Mammary epithelial cell (primary cell): ENCODE measurements at places on chromosomes 16 and 17.

- no peak for DNase-seq
Observed at GRCh38 chr16:75065149-75065505, 51.5 kb downstream of the LDHD start.

DNA sequence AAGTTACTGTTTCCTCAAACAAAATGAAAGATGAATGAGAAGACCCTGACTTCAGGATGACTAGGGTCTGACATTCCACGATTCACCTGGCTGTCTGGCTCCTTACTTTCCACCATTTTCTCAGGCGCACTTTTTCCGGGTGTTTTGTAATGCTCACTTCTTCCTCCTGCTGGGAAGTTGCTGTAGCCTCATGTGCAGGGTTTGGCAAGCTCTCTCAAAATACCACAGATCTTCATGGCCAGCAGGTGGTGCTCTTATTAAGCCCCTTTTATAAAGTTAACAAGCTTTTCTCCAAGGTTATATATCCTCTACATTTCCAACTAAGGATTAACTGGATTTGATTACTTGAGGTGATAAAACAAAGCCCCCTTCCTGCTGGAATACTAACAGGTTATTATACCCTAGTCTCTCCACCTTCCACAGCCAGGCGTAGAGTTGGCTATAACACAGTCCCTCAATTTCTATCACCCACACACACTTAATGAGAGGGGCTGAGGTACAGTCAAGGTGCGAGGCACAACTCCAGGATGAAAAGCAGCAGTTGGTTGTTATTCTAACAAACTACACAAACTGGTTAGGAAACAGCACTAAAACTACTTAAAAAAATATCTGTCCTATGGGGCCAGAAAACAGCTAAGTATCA, 45.4 kb downstream of the STH start:
- DNase-seq: peak; percentile 74

- DNase-seq: no peak
Observed at GRCh38 chr16:89588413-89589109, 13.0 kb downstream of the CPNE7 start.

GRCh38 chr17:66369830-66370229, 67.4 kb downstream of the PRKCA start:
- DNase-seq: no peak

DNA sequence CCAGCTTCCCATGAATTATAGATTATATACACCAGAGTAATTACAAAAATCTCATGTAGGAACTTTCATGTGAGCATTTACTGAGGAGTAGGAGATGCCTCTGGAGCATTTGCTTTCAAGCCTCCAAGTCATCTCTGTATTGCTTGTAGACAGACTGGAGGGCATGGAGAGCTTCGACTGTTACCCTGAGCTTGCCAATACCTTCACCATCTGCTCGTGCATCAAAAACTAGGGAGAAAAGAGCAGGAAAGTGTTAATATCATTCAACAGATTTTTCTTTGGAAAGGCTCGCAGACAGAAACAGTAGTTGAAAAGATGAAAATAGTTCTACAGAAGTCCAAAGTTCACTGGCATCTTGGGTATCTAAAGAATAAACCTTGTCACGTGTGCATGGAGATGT, 99.0 kb upstream of the AKTIP start:
- no peak for DNase-seq

- no peak for DNase-seq
Observed at GRCh38 chr16:54375071-54375470, 88.5 kb upstream of the IRX3 start.

GRCh38 chr16:67613808-67614207, 31.1 kb upstream of the CARMIL2 start:
- DNase-seq: peak; percentile 3

- DNase-seq: peak; percentile 36
Observed at GRCh38 chr17:35793257-35793656, 2.2 kb downstream of the MMP28 start.

DNA sequence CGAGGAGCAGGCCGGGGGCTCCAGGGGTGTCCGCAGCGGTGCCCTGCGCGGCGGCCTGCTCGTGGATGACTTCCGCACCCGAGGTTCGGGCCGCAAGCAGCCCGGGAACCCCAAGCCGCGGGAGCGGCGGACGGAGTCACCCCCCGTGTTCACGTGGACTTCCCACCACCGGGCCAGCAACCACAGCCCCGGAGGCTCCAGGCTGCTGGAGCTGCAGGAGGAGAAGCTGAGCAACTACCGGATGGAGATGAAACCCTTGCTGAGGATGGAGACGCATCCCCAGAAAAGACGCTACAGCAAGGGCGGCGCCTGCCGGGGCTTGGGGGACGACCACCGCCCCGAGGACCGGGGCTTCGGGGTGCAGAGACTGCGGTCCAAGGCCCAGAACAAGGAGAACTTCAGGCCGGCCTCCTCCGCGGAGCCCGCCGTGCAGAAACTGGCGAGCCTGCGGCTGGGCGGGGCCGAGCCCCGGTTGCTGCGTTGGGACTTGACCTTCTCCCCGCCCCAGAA, 75.8 kb downstream of the KLHDC4 start:
- no peak for DNase-seq

DNA sequence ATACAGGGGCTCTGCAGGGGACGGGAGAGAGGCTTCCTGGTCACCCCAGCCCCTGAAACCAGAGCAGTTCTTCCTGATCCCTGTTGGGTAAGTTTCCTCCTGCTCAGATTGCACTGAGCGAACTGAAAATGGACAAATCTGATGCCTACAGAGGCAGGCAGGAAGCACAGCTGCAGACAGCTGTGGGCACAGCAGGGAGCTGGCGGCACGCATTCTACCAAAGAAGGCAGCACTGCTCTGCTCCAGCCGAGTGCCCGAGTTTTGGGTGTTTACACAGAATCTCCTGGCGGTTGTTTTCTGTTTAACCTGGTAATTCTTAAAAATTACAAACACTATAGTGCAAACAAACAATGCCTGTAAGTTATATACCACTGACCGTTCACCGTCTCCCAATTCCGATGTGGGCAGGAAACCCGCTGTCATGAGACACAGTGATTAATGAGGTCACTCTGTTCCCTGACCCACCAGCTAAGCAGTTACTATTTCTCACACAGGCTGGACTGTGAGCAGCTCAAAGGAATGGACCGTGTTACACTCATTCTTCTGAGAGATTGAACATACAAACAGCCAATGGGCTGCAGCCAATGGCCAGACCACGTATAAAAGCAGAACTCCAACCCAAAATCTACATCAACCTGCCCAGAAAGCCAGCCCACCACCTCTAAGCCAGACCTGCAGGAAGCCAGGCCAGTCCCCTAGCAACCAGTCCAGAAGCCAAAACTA, 25.5 kb downstream of the NSMCE1 start:
- DNase-seq: no peak

DNA sequence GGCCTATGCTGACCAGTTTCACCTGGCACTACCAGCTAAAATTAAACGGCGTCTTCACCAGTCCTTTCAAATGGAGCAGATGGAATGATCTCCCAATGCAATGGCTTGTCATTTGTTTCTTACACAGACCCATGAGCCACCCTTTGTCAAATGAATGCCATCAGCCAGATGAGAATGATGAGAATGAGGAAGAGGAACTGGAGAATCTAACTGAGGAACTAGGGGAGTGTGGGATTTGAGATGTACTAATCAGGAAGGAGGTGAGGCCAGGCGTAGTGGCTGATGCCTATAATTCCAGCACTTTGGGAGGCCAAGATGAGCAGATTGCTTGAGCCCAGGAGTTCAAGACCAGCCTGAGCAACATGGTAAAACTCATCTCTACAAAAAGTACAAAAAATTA, 116.4 kb downstream of the HS3ST3A1 start:
- no peak for DNase-seq

- DNase-seq: no peak
Observed at GRCh38 chr16:56525236-56525635, 5.4 kb upstream of the BBS2 start.

DNA sequence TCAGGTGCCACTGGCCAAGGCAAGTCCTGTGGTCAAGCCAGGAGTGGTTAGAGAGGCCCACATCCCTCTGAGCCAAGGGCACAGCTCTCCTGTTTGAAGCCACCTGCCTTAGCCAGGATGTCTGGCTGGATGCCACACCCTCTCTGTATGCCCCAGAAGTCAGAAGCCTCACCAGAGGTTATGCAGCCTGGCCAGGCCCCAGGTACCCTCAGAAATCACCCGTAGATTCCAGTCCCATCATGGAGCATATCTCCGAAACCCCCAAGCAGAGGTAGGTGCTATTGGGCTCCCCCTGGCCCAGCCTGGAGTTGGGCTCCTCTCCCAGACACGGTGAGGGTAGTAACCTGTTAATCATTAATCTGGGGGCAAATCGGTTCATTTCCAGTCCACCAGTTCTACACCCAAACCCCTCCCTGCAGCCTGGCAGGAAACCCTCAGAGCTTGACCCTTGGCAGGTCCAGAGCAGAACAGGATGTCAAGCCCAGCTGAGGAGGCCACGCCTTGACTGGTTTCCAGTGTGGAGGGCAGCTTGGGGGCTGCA, 60.6 kb upstream of the TMEM97 start:
- DNase-seq: no peak

- peak; percentile 75 for DNase-seq
Observed at GRCh38 chr17:9512323-9513168, 63.1 kb downstream of the STX8 start.

- DNase-seq: peak; percentile 39
Observed at GRCh38 chr17:49434821-49435670, 20.4 kb upstream of the PHB1 start.

DNA sequence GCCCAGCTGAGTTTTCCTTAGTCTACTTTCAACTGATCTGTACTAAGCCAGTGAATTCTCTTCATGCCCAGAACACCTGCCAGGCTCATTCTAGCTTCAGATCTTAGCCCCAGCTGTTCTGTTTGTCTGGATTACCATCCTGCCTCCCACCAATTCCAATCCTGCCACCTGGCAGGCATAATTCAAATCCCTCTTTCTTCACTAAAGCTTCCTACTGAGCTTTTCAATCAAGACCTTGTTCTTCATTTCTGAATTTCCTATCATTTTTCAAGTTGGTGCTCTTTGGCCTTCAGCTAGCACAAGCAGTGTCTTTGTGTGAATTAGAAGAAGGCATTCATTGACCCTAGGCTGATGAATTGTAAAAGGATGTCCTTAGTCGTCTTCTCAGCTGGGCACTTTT, 357.6 kb downstream of the UTP18 start:
- DNase-seq: no peak

- peak; percentile 66 for DNase-seq
Observed at GRCh38 chr17:50689956-50690886, 17.5 kb downstream of the ANKRD40 start.

DNA sequence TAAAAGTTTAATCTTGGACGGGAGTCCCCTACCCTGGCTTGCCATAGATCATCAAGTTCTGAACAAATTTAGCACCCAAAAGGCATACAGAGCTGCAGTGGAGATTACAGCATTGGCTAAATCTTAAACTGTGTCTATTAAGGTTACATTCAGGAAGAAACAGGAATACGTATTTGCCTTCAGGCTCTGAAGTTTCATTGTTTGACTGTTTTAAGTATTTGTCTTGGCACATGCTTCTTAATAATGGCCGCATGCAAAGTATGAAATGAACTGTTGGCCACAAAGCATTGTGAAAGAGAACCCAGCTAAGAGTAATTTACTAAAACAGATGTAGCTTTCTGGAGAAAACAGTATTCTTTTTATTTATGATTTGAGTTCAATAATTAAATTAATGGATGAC, 63.9 kb upstream of the CNEP1R1 start:
- DNase-seq: peak; percentile 55

GRCh38 chr16:13041646-13042290, 140.4 kb downstream of the SHISA9 start:
- DNase-seq: no peak

GRCh38 chr16:77213542-77214106, 14.4 kb downstream of the SYCE1L start:
- DNase-seq: peak; percentile 96

DNA sequence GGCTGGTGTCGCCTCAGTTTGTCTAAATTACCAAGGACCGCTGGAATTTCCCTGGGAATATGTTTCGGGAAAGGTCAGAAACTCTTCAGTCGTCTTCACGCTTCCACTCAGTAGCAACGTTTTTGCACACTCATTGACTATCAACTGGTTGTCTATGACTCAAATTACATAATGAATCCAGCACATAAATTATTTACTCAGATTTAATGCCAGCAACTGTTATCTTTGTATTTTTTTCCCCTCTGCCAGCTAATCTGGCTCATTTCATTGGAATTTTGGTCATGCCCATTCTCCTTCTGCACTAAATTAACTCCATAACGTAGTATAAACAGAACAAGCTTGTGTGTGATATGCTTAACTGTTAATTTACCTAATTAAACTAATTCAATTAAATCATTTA, 372.7 kb upstream of the ZFHX3 start:
- DNase-seq: no peak

GRCh38 chr17:7021993-7022778, 664 bp upstream of the BCL6B start:
- DNase-seq: no peak

- DNase-seq: no peak
Observed at GRCh38 chr17:15078570-15078969, 186.6 kb downstream of the PMP22 start.

- DNase-seq: no peak
Observed at GRCh38 chr17:83178533-83179304, 99.3 kb downstream of the METRNL start.

DNA sequence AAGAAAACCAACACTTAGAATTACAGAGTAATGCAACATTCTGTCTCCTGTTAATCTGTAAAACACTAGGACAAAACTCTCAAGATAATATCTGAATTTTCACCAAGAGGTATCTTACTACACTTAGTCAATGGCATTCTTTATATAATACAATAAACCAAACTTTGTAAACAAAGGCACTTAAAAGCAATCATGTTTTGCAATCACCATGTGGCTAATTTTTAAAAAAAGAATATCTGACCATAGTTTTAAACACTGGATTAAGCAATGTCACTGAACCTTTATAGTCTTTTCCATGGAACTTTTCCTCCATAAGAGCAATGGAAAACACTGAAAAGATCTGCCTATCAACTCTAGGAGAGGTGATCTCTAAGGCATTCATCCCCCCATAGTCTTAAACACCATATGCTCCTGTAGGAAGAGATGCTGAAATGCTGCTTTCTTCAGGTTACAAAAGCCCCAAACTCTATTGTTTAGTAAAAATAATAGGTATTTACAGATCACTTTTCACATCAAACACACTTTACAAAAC, 144.2 kb upstream of the CORO6 start:
- DNase-seq: no peak

- DNase-seq: peak; percentile 74
Observed at GRCh38 chr17:40827746-40828453, 5.5 kb upstream of the KRT10 start.

DNA sequence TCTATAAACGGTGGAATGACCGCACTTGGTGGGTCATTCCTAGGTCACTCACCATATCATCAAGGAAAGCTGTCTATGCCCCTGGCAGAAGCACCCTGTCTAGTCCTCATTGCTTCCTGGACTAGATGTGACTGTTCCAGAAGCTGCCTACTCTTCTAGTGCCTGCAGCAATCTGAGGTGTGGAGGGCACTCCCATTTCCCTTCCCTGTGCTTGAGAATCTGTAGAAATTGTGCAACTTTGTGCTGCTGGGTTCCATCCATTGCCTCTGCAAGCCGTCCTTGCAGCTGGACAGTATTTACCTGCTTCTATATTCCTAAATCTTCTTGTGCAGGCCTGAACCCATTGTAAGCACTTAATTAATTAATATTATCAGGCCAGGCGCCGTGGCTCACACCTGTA, 52.1 kb downstream of the CACNG3 start:
- DNase-seq: no peak

GRCh38 chr17:77609553-77610517, 348.7 kb upstream of the TNRC6C start:
- no peak for DNase-seq
